Smooth muscle cell of the brain vasculature (primary cell): ENCODE measurements at places on chromosomes 7 and 10.

- peak; percentile 6 for DNase-seq
These were observed 48.8 kb upstream of the CARD11 start for GRCh38 chr7:3092468-3092867.

DNA sequence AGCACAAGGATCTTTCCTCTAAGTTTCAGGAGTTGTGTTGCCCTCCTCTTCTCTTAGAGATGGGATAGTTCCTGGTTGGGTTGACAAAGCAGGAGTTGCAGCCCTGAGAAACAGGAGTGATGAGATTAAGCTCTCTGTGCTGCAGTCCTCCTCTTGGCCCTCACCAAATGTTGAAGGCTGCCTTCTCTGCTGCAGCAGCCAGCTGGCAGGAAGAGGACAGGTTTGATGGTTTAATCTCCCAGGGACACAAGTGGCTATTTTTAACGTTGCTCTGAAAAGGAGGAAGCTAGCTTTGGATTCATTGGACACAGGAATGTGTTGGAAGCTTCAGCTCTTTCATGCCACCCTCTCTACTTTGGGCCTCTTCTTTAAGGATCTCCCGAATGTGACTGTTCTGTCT lies 9.4 kb downstream of the STRIP2 start:
- DNase-seq = no peak

GRCh38 chr10:81031774-81032173 lies 494.1 kb downstream of the SH2D4B start:
- DNase-seq = no peak

DNA sequence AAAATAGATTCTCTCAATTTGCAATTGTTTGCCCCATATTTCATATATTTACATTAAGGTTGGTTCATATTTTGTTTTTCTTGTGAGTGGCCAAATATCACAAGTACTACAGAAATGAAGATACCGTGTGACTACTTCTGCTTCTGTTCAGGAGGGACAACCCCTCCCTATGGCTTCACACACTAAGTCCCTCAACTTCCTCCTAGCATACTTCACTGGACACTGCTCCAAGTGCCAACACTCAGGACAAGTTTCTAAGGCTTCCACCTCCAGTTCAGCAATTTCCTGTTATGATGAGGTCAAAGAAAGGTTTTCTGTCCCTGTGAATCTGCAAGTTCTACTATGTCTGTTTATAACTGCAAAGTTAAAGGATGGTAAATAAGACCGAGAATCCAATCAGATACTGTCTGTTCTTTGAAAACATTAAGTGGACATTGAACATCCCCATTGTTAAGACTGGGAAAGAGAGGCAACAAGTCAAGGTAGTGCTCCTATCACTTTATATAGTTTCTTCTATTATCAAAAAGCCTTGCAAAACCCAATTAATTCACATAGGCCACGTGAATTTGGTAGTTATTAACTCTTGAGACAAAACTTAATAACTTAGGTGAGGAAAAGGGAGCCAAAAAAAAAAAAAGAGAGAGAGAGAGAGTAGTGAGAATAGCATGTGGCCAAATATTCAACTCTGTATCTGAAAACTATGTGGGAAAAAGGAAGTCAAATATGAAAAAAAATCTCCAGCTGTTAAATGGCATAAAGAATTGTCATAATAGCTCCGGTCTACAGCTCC lies 81.3 kb upstream of the DKK1 start:
- DNase-seq = no peak

- no peak for DNase-seq
These were observed 247.8 kb upstream of the IGFBP3 start for GRCh38 chr7:46168671-46169383.

DNA sequence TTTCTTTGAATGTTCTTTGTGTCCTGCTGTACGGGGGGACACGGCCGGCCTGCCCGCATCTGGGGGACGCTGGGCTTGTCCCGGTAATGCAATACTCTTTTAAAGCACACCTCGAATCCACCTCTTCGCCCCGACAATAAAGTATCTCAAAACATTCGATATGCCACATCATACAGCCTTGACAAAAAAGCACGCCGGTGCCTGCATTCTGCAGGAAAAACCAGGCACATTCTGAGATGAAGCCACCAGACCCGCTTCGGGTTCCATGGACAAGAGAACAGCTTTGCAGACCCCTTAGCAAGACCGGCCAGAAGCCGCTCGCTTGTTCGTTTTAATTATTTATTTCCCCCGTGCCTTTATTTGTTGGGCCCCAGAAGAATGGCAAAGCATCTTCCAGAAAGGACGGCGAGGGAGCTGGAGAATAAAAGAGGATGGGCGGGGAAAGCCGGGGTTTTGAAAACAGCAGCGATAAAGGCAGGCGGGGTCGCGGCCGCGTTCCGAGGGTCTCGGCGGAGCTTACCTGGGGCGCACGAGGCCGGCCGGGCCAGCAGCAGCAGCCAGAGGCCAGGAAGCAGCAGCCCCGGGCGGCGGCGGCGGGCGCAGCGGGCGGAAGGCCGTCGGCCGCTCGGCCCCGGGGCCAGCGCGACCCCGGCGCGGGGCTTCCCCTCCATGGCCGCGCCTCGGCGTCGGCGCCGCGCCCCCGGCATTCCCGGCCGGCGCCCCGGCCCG lies 462 bp downstream of the KIAA1549 start:
- no peak for DNase-seq
